EH (cell line): ENCODE measurements at places on chromosomes 4 and X.

- DNase-seq: no peak
These were observed 1441.5 kb upstream of the IGFBP7 start for GRCh38 chr4:58551676-58552075.

DNA sequence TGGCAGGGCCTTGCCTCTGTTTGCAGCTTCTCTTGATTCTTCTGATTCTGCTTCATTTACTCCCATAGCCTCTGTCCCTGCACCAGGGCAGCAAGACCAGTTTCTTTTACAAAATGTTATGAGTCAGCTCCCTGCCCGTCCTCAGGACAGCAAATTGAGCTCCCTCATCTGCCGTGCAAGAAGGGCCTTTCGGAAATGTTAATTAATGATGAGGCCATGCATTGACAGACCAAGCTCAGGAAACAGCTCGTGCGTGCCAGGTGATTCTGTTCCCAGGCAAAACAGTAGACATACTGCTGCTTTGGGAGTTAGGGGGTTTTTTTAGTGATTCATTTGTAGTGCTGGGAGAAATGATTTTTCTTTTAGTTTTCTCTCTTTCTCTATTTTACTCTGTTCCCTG is 231.7 kb downstream of the FBXW7 start:
- peak; percentile 17 for DNase-seq

- DNase-seq: no peak
These were observed 370.3 kb upstream of the PPP1R2C start for GRCh38 chrX:43148305-43148704.

GRCh38 chr4:119550857-119551532 is 77.6 kb downstream of the PDE5A start:
- DNase-seq: peak; percentile 62

- DNase-seq: peak; percentile 41
These were observed 72.3 kb downstream of the SLIT2 start for GRCh38 chr4:20323991-20324390.

- peak; percentile 72 for DNase-seq
These were observed 164.3 kb upstream of the MAMLD1 start for GRCh38 chrX:150198776-150199175.

- no peak for DNase-seq
These were observed 634 bp downstream of the LRAT start for GRCh38 chr4:154744341-154744926.

DNA sequence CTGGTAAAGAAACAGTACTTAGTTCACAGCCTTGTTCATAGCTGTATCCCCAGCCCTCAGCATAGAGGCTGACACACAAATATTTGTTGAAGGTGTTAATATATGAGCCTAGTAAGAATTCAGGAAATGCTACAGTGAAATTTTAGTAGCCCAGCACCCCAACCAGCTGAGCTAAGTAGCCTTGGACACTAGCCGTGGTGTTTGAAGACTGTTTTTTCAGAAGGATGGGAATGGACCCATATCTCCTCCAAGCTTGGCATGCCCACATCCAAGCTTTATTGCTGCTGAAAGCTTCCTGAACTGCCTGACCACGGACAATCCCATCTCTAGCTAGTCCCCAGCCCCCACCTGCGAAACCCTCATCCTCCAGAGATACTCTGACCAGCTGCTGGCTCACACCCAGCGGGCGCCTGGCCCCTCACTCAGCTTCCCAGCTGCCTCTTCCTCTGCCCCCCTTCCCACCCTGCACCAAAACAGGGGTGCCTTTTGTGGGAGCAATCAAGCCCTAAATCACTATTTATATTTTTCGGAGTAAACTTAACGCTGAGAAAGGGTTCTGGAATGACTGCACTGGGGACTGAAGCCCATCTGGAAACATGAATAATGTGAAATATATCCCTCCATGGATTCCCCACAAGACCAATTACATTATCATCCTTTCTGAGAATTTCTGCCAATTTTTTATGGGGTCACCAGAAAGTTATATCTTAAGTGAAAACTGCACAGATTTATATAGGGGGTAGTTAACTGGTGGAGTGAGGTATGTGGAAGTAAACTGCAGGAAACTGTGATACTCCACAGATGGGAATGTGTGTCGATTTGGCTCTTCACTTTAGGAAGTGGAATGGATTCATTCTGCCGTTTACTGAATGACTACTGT is 41.1 kb upstream of the CBR4 start:
- no peak for DNase-seq

DNA sequence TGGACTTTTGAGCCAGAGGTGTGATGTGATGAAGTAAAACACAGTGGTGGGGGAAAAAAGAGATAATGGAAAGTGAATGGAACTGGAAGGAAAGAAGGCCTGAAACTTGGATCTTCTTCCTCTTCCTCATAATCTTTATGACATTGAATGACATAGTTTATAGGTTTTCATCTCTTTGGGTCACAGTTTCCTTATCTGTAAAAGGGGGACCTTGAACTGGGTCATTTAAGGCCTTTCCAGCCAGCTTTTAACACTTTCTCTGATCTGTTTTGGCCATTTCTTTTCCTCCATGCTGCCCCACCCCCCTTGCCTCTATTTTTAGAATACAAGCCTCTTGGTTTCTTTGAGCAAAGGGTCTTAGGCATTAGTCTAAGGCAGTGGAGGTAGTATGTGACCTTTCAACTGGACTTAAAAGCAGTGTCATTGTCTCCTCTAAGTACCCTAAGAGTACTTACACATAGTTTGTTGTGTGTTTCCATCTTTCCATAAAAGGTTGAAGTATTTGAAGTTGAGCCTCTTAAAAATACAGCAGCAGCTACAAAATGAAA is 7.8 kb downstream of the CPEB2 start:
- DNase-seq: no peak

DNA sequence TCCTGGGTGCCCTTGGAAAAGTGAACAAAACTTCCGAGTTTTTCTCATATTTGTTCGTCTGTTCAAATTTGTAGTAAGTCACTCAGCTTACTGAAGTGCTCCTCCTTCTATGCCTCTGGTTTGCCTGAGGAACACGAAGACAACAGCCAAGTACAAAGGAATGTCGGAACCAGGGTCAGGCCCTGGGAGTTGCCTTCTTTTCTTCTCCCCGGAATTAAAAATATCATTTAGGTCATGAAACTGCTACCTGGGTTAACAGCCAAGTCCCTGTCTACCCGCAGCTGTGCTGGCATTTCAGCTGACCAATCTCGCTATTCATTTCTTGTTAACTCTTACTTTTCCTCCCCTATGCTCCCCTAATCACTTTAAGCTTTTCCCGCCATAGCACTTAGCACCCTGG is 137.6 kb upstream of the TEX13D start:
- DNase-seq: no peak

DNA sequence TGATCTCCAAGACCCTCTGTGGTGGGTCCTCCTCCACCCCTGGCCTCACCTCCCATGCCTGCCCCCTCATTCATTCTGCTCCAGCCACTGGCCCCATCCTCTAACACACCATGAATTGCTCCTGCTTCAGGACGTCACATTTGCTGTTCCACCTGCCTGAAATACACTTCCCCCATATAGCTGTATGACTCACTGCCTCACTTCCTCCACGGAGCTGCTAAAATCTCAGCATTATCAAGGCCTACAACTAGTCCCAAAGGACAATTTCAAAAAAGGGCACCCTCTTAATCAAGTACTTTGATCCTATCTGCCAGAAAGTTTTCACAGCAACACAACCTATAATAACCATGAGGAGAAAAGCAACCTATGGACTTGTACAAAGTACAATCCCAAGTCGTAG is 43.6 kb upstream of the PHOX2B start:
- DNase-seq: no peak

DNA sequence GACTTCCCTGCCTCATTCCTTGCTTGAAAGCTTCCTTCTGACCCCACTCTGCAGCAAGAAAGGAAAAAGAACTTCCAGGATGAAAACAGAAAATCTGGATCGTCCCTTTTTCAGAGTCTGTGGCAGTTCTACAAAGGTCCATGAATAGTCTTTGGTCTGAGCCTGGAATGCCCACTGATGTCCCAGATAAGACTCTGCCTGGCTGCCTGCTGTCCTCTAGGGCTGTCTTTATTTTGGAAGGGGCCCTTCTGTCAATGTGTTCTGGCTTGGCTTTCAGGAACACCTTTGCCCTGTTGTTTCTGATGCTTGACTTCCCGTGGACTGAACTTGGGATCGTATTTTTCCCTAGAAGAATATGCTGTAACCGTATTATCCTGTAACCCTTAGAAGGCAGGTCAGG is 114.7 kb upstream of the LNX1 start:
- no peak for DNase-seq

- no peak for DNase-seq
These were observed 268.1 kb upstream of the SLITRK2 start for GRCh38 chrX:145549496-145549895.

GRCh38 chrX:41377624-41378023 is 43.7 kb downstream of the DDX3X start:
- DNase-seq: no peak

DNA sequence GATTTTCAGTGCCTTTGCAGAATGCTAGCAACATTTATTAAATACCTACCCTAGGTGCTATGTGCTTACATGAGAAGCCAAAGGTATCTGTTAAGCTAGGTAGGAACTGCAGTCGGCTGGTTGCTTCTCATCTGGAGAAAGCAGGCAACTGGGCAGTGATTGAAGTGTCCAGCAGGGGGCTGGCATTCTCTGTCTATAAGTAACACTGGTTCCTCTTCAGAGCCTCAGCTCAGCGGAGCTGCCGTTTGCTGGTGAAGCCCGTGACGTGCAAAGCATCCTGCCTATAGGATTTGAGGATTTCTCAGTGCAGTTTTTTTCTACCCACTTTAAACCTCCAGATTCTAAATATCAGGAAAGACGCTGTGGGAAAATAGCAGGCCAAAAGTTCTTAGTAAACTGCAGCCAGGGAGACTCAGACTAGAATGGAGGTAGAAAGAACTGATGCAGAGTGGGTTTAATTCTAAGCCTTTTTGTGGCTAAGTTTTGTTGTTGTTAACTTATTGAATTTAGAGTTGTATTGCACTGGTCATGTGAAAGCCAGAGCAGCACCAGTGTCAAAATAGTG is at the start of gene GRPR:
TSS of gene GRPR (plus strand) at position 344 of the 565 bp plus-strand sequence. CDS start 389 bp downstream, outside the sequence.
- DNase-seq: peak; percentile 88

- peak; percentile 82 for DNase-seq
These were observed 45.6 kb downstream of the FHL1 start for GRCh38 chrX:136192839-136193414.

- peak; percentile 9 for DNase-seq
These were observed 139.3 kb downstream of the TLL1 start for GRCh38 chr4:166012129-166013030.

GRCh38 chr4:682490-683172 is 6.3 kb downstream of the SLC49A3 start:
- no peak for DNase-seq

DNA sequence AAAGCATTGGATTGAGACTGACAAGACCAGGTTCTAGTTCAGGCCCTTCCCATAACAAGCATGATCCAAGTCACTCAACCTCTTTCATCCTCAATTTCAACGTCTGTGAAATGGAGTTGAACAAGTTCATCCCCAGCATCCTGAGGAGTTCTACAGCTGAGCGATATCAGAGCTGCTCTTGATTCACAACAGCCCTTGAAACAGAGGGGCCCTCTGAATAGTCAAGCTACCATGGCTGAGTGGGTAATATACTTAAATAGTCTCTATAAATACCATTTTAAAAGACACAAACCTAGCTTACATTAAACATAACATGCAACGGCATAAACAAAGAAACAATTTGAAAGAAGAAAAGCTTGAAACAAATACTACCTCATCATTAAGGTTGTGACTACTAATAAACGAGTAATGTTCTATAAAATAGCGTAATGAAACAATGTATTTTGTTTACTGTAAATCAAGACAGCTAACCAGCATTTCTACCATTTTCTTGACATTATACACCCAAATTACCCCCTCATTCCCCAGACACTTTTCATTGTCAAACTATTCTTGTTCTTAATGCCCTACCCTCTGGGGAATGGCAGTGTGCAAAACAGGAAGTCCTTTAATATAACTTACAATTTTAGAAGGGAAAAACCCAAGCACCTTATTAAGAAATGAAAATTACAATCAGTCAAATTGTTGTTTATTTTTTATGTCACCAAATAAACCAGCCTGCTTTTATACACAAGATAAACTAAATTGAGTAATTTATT is 202.3 kb downstream of the PARM1 start:
- no peak for DNase-seq

DNA sequence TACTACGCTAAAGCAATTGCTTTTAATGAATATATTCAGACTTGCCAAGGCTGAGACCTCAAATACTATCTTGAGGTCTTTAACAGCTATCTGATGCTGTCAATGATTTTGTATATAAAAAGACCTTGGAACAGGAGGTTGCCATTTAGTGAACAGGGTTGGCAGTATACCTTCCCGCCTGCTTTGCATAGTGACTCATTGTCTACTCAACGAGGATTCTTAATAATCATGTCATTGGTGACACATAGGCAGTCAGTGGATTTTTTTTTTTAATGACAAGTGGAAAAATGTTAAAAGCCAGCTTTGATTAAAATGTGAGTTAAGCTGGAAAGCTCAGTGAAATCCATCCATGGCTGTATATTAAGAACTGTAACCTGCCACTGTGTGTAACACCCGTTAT is 164.0 kb downstream of the ASMT start:
- DNase-seq: peak; percentile 60

DNA sequence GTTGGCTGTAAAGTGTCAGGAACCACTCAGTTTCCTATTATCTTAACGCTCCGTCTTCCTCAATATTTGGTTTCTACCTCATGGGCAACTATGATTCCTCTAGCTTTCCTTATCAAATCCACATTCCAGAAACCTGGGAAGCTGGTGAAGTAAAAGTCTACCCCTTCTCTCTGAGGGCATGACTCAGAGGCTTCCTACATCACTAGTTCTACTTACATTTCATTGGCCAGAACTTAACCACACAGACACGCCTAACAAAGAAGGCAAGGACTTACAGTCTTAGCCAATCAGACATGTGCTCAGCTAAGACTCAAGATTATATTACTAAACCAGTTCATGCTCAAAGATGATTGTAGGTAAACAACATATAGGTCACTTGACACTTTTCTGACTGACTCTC is 30.4 kb downstream of the COX7B2 start:
- no peak for DNase-seq
